GM19239 (cell line): ENCODE measurements at places on chromosomes 1 and 21.

DNA sequence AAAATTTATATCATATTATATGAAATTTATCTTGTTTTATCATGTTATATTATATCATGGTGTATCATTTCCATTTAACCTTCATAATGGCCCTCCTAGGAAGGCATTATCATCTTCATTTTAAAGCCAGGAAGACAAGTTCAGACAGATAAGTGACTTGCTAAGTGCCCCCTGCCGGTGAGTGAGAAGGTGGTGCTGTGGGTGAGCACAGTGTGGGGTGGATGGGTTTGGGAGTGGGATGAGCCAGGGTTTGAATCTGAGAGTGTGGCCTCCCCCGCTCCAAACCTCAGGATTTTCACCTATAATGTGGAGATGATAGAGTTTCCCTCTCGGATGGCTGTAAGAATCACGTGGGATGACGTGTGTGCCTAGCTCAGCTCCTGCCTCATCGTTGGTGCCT lies 108.7 kb upstream of the IGSF21 start:
- no peak for DNase-seq

DNA sequence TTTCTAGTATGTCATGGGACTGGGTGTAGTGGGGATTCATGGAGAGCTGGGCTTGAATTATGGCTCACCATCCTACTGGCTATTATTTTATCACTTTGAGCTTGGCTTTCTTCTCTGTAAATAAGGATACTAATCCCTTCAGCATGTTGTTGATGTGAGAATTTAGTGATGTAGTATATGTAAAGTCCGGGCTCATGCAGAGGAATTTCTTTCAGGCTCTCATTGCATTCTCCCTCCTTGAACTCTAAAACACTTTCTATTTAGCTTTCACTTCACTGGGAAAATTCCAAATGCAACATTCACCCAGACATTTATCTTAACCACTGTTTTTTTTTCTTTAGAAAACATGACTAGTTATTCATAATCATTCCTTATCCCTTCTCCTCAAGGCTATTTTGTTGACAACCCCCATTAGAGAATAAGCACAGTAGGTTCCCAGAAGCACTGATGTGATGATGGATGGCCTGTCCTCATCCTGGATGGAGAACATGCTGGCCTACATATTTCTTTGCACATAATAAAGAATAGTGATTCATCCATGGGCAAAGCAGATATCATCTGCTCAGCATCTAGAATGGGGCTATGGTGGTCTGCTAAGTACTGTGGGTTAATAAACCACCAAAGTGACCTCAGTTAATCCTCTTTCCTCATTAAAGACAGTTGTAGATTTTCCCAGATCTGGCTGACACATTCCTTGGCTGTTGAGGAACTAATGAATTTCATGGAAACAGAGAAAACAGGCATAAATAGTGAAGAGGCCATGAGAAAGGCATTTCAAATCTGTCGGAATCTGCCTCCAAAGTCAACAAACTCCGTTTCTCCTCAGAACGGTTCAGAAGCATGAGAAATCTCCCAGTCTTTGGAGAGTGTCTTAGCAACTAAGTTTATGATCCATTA lies 68.0 kb upstream of the CYP2J2 start:
- no peak for DNase-seq

DNA sequence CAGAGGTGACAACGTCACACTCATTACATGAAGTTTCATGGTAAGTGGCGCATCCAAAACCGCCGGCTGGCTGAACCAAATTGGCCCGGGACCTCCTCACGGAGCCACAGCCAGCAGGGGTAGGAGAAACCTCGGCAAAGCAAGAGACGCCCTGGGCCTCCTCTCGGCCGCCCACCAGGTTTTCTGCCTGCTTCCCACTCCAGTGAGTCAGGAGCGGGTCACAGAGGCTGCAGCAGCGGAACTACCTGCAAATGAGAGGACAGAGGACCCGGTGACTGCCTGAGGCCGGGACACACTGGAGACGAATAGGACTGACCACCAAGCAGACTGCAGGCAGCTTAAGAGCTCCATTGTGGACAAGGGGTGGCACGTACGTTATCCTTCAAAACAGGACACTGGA lies 55.0 kb downstream of the MEGF6 start:
- no peak for DNase-seq

GRCh38 chr1:7326366-7326765 lies 444.7 kb upstream of the VAMP3 start:
- no peak for DNase-seq

GRCh38 chr1:199861020-199861795 lies 166.3 kb upstream of the NR5A2 start:
- DNase-seq = no peak

DNA sequence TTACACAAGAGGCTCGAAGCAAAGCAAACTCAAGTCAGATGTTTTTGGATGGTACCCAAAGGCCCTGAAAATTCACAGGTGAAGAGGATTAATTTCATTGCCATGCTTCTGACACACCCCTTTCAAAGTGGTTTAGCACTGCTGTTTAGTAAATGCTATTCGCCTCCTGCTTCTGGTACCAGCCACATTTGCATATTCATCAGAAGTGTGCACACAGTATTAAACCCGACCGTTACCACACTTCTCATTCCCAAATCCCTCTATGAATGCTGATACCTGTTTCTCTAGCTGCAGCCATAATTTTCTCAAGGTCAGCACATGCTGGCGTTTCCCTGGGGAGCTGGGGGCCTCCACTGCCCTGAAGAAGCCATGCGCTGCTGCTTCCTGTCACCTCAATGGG lies 179.8 kb upstream of the DAB1 start:
- DNase-seq = no peak

DNA sequence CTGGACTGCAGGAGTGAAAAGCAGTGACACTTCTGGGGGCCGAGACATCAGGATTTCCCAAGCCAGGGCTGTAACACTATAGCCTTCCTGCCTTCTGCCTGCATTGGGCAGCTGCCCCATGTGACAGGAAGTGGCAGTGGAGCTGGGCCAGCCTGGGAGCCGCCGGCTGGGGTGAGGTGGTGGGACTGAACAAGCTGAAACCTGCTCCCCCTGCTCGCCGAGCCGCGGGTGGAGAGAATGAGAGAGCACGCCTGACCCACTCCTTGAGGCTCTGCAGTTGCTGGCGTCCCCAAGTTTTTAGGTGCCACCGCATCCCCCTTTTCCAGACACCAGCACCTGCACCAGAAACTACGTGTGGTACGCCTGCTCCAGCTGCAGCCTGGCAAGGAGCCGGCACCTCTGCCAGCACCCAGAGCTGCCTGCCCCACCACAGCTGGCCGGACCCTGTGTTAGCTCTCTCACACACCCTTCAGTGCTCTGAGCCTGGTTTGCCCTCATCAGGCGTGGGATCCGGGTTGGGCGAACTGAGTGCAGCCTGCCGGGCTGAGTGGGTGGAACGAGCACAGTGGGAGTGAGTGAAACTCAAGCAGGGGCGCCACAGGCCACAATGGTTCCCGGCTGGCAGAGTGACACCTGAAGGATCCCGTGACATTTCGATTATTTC lies 119.4 kb downstream of the AKT3 start:
- DNase-seq = no peak

DNA sequence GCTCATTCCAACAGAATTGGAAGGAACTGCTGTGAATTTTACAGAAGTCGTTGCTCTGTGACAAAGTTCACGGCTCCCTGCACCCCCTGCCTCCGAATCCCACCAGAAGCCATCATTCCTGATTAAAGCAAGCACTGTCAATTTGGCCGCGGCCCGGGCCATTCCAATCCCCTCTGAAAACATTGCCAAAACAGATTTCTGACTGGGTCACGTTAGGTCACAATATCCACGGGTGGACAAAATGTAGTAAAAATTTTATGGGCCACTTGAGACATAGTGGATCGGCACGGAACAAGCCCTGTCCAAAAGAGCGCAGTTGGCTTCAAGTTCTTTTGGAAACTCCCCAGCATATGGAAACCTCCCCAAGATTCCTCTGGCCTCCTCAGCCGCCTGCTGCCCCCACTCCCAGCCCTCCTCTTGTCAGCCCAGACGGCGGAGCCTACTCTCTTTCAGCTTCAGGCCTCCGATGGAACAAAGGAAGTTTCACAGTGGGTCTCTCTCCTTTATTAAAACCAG lies 67.2 kb upstream of the IFNAR2 start:
- no peak for DNase-seq

GRCh38 chr21:28099001-28099705 lies 893.5 kb downstream of the LTN1 start:
- DNase-seq = no peak

DNA sequence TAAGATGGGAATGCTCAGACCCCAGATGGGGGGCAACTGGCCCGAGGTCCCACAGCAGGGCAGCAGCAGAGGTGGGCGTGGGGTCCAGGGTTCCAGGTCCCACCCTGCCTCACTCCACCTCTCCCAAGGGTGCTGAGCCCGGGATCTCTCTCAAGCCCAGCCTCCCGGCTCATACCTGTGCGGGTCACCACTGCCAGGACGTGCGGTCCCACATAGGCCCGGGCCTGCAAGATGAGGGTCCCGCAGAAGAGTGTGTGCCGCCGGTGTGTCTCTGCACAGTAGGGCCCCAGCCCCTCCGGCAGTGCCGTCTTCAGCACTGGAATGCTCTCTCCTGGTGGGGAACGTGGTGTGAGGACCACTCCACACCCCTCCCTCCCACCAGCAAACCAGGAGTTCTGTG lies 14.9 kb downstream of the ATP13A2 start:
- no peak for DNase-seq

DNA sequence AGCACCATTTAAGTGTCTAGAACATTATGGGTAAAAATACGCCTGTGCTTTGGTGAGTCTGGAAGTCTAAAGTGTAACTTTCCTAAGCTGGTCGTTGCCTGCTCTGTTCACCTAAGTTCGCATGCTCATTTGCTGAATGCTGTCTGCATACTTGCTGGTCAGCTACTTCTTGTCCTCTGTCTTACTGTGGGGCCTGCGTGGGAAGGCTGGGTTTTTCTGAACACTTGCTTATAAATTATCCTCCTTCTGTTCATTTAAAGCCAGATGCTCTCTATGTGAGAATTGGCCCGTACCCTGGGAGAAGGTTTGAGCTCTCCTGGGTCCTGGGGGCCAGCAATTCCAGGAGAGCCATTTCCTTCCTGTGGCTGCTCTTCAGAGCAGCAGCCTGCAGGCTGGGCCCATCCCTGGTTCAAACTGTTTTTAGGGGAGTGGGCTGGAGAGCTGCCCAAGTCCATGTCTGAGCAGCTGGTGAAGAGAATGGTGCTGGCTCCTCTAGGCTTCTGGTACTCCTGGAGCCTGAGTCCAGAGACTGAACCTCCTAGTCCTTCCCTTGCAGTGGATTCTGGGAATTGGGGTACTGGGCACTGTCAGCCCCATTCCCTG lies 75.7 kb downstream of the GALNT2 start:
- no peak for DNase-seq

- no peak for DNase-seq
Measured at GRCh38 chr1:205477759-205478247, 22.0 kb upstream of the BLACAT1 start.

- no peak for DNase-seq
Measured at GRCh38 chr21:44092211-44092610, 15.0 kb upstream of the PWP2 start.

GRCh38 chr1:5771788-5772187 lies 220.4 kb downstream of the NPHP4 start:
- no peak for DNase-seq

DNA sequence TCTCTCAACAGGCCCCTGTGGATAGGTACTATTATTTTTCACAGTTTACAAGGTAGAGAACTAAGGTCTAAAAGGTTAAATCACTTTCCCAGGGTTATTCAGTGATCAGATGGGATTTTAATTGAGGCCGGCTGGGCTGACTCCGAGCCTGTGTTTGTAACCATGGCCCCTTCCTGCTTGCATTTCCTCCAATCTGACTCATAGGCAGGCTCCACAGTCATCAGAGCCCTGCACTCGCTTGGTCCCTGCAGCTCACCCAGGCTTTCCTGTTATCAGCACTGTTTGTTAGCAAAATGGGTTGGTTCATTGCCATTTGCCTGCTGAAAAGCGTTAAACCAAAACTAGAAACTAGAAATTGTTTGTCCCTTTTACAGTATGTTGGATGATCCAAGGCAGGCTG lies 41.4 kb upstream of the LMX1A start:
- no peak for DNase-seq

- DNase-seq = peak; percentile 57
Measured at GRCh38 chr1:207825719-207826556, 74.1 kb downstream of the CD46 start.

- DNase-seq = no peak
Measured at GRCh38 chr1:3174487-3175247, 105.7 kb downstream of the PRDM16 start.

GRCh38 chr1:195336812-195337211 lies 1271.4 kb downstream of the KCNT2 start:
- no peak for DNase-seq

DNA sequence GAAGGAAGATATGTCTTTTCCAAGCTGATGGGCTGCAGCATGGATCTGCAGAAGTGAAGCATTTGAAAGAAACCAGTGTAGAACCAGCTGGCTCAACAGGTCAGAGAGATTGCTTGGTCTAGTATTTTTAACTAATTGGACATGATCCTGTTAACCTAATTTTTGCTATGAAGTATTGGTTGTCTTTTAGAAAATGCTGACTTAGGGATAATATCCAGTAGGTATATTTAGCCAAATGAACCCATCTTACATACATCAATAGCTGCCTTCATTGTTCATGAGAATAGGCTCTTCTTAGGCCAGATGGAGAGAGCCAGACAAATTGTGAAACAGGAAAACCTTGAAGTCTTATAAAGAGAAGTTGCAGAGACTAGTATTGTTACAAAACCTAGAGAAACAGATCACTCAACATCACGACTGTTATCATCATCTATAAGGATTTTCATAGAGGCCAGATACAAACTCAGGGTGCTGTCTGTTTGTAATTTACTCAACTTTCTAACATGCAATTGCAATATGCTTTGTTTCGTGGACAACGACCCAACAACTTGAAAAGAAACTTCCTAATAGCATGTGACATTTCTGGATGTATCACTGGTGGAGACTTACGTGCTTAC lies 148.2 kb downstream of the DISC1 start:
- no peak for DNase-seq

DNA sequence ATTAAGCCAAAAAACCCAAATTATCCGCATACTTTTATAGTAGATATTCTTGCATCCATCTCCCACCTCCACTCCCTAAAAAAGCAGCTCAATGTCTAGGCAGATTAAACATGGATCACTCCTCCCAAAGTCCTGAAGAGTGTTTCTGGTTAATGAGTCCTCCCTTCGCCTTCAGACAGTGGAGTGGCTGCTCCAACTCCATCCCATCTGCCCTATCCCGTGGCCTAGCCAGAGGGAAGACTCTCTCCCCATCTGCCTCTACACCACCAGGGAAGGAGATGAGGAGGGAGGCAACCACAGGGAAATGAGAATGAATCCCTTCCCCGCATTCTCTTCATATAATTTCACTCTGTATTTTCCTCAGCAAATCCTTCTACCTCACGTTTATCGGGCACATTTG lies 103.8 kb downstream of the SLC45A1 start:
- no peak for DNase-seq

DNA sequence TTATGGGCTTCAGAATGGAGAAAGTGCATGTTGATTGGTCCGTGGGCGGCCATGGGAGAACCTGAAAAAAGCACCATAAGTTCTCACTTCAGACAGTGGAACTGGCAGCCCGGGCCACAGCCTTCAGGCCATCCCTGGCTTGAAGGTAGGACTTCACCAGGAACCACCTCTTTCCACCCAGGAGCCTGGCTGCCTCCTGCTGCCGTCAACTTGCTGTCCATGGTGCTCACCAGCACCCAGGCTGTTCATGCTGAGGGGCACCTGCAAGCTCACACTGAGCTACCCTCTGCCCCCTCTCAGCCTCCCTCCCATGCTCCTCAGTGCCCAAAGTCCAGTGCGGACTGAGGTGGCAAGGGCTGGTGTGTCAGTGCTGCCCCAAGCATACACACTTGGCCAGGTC lies 12.9 kb upstream of the FNBP1L start:
- DNase-seq = no peak

GRCh38 chr21:26432410-26432809 lies 140.7 kb downstream of the CYYR1 start:
- DNase-seq = no peak

GRCh38 chr1:28249013-28249865 lies 10.1 kb upstream of the SESN2 start:
- DNase-seq = no peak
